NCI-H460 (cell line): ENCODE measurements at places on chromosomes 2 and 18.

DNA sequence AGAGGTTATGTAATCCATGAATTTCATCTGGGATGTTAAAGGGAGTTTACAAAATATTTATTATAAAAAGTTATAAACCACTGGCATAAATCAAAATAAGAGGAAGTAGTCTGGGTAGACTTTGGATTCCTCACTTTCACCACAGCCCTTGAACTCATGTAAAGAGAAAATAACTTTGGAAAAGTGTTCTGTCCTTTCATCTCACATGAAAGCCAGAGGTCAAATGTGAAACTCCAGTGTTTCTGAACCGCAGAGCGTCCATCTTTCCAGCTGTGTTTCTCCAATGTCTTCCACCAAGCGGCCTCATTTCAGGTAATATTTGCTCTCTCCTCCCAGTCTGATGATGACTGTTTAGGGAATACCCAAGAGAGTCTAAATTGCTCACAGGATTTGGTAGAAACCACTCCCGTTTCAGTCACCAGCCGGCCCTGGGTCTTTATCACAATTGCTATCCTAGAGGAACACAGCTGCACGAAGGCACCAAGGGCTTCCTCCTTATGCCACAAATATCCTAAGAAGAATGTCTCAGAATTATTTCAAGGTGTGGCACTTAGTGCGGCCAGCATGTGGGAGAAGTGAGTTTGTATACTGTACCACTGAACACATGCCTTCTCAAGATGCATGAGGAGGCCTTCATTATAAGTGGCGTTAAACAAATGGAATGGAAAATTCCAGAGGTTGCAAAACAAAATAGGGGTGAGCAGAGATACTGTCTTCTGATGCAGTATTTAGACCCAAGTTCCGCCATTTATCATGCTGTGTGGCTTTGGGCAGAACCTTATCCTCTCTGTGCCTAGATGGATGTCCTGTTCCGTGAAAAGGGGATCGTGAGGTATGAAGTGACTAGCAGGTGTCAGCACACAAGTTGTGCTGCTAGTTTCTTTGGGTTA lies 63.8 kb downstream of the ACTR2 start:
- DNase-seq = no peak

DNA sequence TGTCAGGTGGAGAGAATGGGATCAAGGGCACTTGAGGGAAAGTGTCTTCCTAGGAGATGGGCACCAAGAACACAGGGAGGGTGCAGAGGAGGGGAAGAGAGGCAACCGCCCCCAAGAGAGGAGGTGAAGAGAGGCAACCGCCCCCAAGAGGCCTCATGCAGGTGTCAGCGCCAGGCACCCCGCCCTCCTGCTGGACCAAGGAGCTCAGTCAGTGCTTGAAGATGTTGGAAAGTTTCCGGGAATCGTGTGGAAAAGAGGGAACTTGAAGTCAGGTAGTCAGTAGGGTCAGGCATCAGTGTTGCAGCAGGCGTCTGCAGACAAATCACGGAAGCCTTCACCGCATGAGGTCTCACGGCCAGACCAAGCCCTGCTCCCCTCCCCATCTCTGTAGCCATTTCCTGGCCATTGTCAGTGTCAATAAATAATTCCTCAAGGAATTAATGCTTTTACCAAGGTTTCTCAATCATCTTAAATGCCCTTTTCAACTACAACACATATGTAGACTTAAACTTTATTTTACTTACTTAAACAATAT lies 353.1 kb downstream of the EIPR1 start:
- no peak for DNase-seq

- no peak for DNase-seq
Measured at GRCh38 chr2:241615041-241615440, 21.9 kb downstream of the THAP4 start.

GRCh38 chr18:66990909-66991308 lies 387.0 kb upstream of the CDH19 start:
- no peak for DNase-seq
